ENCODE measurements at places on chromosomes 4 and X. TPM values are rescaled to one million over a fixed set of nuclear protein-coding genes. Genes with fewer than 3 reads are reported as not detected.

DNA sequence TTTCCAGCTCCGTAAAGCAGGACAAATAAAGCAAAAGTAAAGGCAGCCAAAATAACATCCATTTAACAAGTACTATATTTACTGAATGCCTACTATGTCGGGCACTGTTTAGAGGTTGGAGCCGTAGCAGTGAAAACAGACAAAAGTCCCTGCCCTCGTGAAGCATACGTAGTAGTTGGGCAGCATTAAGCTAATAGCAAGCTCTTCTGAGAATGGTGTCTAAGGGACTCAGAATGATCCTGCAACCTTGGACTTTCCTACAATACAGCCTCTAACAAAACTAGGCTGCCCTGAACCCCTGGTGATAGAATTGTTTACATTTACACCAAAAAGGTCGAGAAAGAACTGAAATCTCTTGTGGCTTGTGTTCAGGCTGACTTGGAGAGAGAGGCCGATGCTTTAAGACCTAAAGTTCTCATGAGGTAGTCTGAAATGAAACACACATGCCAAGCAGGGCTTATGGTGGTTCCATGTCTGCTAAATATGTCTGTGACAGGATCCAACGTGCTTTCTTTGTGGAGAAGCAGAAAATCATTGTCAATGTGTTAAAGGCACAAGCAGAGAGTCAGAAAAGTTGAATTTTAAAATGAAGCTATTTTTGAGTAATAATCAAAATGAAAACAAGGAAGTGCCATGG lies 898 bp upstream of the PDGFC start:
- DNase-seq: no peak

Gene IL2
- total RNA-seq: not detected

Gene CLCN4
- 2.6 TPM for total RNA-seq

GRCh38 chrX:53374222-53374820 lies 48.1 kb downstream of the SMC1A start:
- DNase-seq: peak; percentile 1

DNA sequence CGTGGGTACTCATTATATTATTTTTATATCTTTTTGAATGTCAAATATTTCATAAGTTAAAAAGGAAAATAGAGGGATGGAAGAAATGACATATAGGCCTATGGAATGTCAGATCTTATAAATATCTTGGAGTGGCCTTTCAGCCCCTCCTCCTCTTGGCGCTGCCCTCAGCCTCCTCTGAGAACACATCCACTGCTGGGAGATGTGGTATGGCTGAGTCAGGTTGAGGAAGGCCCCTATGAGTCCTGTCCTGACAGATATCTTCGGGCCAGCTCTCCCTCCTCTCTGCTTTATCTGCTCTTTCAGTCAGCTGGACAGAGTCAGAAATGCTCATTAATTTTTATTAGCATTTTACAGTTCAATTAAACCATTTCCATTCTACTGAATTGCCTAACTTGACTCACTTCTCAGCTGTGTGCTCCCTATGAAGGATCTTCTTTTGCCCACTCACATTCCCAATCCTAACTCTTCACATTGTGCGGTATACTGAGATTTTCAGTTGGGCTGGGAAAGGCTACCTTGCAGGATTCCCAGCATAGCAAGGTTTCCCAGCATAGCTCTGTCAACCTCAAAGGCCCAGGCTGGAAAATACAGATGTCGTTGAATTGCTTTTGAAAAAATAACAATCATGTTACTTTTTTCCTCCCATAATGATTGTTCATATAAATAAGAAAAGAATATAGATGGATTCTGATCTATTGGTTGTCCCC lies 128.0 kb downstream of the ARHGEF9 start:
- no peak for DNase-seq

Gene VCX3B
- total RNA-seq: not detected

Gene ADH1C
- total RNA-seq: not detected

GRCh38 chrX:97158269-97158668 lies 274.6 kb downstream of the RPA4 start:
- no peak for DNase-seq

DNA sequence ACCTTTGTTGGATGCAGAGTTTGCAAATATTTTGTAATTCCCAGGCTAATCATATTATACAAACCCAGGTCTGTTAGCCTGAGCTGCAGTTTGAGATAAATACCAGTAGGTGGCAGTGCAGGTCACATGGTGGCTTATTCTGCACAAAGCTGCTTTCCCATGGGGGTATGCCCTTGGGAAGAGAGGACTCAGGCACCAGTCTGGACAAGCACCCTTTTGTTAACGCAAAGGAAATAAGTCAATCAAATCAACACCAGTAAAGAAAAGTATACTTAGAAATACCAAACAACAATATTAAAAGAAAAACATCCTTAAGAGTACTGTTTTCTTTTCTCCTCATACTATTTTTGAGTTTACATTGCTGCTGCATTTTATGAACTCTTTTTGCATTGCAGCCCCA lies 389.0 kb upstream of the ZFP42 start:
- peak; percentile 4 for DNase-seq

Gene CTAG1B
- not detected for total RNA-seq

Gene LGI2
- total RNA-seq: not detected

DNA sequence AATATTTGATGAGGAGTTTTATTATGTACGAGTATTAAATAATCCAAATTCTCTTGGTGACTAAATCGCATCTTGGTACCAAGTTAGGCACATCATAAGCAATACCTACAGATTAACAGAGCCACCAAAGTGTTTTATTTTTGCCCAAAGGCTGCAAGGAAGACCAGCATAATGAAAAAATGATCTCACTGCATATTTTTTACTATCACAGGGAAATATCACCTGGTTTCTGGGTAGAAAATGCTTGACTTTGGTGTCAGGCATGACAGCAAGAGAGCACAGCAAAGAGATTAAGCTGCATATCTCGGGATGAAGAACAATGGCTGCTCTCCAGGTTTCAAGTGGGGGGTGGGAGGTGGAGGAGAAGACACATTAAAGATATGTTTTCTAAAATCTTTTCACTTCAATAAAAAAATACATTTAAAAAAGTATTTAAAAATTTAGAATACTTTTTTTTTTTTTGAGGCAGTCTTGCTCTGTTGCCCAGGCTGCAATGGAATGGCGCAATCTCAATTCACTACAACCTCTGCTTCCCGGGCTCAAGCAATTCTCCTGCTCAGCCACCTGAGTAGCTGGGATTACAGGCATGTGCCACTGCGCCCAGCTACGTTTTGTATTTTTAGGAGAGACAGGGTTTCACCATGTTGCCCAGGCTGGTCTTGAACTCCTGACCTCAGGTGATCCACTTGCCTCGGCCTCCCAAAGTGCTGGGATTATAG lies 86.1 kb downstream of the FRYL start:
- DNase-seq: no peak

Gene CT45A2
- not detected for total RNA-seq

- peak; percentile 16 for DNase-seq
Observed at GRCh38 chr4:152197211-152197610, 338.7 kb downstream of the FBXW7 start.

Gene RAB9B
- total RNA-seq: not detected

Gene LIMCH1
- total RNA-seq: not detected

DNA sequence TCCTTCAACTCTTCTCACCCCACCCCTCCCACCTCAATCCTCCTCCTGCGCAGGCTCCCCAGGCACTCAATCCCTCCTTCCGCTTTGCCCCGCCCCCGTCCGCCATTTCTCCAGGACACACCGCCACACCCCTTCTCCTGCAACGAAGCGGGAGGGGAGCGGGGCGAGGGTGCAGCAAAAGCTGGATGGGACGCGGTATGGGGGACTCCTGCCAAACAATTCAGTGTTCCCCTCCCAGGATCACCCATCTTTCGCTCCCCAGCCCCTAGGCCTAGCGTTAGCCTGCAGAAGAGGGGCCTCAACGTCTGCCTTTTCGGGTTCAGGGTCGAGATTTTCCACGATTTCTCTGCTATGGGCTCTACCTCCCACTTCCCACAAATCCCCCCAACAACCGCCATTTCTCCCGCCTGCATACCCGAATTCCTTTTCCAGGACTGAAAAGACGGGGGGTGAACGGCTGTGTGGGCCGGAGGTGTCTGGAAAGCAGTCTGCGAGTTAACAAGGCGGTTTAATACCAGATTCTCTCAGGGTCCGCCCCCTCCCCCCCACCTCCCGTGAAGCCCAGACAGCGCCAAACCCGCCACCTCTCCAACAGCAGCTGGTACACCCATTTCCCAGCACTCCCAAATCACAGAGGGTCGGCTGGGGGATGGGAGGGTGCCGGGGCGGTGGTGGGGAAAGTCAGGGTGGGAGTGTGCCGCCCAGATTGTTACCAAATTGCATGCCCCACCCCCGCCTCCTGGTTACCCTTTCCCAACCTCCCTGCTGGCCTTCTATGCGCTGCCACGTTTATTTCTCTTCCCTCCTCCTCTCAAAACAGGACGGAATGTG lies 774 bp downstream of the ARMCX2 start:
- DNase-seq: peak; percentile 70

Gene SORBS2
- 16.3 TPM for total RNA-seq

DNA sequence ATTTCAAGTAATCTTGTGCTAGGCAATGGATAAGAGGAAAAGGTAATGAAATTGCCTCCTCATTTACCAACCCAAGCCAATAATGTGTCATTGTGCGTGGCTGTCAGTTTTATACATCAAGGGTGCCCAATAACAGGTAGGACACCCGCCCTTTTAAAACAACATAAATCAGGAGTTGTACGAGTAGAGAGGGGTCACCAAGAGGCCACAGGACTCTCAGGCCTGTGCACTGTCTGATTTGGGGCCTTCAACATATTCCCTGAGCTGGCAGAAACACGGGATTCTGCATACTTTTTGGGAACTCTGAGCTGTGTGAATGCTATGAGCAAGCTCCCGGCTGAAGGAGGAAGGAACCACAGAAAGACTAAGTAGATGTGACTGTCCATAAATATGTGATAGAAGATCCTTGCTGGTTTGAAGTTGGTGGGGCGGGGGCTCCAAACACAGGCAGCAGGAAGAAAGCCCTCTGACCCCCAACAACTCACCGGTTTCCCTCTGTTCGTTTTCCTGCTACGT lies 82.7 kb upstream of the MAML3 start:
- DNase-seq: no peak
